HepG2 (cell line): ENCODE measurements at places on chromosomes 13 and 19. TPM values are rescaled to one million over a fixed set of nuclear protein-coding genes. Genes with fewer than 3 reads are reported as not detected.

- no peak for DNase-seq
Measured at GRCh38 chr13:94427313-94427953, 52.0 kb downstream of the DCT start.

DNA sequence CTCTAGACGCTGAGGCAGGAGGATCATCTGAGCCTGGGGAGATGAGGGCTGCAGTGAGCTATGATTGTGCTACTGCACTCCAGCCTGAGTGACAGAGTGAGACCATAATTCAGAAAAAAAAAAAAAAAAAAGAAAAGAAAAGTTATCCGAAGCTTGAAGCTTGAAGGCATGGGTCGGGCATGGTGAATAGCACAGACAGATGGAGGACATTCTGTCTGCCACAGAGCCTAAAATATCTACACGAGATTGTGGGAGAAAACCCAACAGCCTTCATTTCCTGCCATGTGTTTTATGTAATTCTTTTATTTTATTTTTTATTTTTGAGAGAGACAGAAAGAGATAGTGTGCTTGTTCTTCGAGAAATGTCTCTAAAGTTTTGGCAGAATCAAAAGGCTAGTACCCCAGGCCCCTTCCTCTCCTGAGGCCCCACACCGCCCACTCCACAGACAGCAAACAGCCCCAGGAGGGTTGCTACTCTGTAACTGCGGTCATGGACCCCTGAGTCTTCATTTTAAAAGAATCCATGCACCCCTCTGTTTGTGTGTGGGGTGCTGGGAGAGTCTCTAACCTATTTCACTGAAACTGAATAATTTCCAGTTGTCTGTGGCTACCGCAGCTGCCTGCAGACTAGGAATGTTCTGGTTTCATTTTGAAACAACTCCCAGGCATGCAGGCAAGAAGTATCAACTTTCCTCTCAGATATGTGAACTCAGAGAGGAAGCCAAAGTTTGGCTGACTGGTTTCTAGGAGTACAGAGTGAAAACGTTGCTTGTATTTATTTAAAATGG, 38.4 kb upstream of the RCBTB2 start:
- no peak for DNase-seq

DNA sequence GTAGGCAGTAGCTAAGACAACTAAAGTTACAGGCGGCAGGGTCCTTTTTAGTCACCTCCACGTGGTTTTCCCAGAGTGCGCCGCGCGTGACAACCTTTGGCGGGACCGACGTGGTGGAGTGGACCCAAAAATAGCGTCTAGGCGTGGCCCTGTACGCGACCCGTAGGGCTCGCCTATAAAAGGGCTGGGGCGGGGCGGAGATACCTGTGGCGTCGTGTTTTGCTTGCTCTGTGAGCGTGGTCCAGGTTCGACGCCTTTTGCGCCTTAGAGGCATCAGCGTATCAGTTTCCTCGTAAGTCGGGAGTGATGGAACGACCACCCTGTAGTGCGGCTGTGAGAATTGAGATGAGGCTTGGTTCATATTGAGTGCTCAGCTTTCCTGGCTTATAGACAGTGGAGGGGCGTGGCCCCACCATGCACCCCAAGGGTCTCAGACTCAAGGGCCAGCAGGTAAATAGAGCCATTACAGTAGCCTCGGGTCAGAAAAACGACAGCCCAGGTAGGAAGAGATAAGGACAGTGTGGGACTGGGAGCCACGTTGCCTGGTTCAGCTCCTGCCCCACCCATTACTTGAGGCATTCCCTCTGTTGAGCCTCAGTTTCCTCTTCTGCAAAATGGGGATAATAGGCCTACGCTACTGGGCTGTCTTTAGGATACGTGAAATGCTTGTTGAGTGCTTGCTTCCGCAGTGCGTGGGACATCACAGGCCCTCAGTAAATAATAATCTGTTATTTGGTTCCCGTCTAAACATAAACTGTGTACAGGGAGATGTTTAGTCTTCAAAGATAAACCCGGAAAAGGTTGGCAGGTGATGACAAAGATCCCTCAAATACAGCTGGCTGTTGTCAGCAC, 693 bp upstream of the TMED1 start:
- DNase-seq: no peak

DNA sequence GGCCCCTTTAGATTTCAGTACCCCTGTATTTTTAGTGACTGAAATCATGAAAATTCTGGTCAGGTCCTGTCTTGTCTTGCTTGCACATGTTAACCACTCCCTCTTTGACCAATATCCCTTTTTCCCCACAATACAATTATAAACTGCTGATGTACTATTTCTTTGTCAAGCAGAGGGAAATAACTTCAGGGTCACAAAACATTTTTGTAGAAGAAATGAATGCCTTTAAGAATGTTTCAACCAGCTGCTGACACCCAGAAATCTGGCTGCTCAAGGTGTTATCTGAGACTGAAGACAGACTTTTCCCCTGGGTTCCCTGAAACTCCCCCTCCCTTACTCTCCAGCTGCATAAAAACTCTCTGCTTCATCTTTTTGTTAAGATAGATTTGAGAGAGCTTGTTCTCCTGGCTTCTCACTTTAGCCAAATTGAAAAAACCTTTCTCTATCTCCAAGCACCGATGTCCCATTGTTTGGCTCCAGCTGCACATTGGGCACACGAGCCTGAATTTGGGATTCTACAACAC, 18.4 kb upstream of the ACOD1 start:
- DNase-seq: no peak

- no peak for DNase-seq
Measured at GRCh38 chr13:62375653-62376052, 960.0 kb upstream of the PCDH20 start.

DNA sequence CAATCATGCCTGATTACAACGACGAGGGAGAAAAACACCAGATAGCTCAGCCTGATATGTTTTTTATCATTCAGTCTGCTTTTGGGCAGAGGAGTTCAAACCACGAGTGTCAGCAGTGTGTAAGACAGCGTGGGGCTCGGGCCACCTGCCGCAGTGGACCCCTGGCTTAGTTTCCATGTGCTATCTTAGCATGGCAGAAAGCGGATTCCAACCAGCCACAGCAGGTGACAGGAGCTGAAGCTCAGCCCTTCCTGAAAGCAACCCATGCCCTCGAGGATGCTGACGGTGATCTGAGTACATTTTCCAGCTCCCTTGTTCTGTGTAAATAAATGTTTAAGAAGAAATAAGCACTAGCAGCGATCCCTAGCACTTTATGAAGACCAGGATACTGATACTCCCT, 32.2 kb upstream of the MBNL2 start:
- no peak for DNase-seq

DNA sequence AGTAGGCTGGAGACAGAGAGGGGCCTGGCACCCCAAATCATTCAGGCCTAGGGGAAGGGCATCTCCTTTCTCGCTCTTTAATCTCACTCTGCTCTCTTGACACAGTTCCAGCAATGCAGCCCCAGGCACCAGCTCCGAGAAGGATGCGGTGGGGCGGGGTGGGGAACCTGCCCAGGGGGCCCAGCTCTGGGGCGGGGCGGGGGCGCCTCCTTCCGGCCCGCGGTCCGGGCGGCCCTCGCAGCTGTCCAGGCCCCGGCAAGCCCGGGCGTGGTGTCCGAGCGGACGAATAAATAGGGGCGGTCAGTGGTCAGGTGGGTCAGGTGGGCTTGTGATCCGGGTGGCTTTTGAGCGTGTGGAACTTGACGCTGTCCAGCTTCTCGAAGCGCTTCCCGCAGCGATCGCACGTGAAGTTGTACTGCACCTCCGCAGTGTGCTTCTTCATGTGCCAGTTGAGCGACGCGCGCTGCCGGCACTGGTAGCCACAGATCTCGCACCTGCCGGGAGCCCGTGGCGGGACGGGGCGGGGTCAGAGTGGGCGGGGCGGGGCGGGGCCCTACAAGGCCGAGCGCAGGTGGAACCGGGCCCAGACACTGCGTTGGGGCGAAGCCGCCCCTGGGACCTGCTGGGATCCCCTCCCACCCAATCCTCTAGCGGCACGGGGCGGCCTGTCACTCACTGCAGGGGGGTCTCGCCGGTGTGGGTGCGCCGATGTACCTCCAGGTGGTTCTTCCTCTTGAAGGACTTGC, 2.7 kb upstream of the ELAVL3 start:
- no peak for DNase-seq

The PPP1R12C gene
- 30.3 and 40.4 TPM in 2 replicates for polyA plus RNA-seq

- no peak for DNase-seq
Measured at GRCh38 chr13:84705982-84706710, 823.9 kb upstream of the SLITRK1 start.

DNA sequence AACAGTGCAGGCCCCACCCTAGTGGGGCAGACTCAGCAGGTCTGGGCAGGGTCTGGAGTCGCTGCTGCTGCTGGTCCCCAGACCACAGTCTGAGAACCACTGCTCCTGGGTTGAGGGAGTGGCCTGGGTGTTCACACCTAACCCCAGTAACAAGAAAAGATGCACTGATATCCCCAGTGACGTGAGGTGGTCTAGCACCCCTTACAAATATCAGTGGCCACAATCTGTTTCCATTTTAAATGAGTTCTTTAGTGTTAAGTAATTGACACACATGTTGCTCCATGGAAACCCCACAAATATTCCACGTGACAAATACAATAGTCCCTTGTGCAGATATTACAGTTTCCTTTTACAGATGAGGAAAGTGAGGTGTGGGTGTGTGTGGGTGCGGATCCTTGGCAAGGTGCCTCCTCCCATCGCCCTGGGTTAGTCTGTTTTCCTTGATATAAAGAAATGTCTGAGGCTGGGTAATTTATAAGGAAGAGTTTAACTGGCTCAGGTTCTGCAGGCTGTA, 96.3 kb upstream of the GPR183 start:
- no peak for DNase-seq

The KLK12 gene
- polyA plus RNA-seq: not detected in 2 replicates
